ENCODE measurements at places on chromosomes 5 and 9.

- no peak for DNase-seq
Observed at GRCh38 chr5:145586661-145587307, 248.4 kb downstream of the PRELID2 start.

- no peak for DNase-seq
Observed at GRCh38 chr5:137144656-137145055, 354.5 kb downstream of the SPOCK1 start.

DNA sequence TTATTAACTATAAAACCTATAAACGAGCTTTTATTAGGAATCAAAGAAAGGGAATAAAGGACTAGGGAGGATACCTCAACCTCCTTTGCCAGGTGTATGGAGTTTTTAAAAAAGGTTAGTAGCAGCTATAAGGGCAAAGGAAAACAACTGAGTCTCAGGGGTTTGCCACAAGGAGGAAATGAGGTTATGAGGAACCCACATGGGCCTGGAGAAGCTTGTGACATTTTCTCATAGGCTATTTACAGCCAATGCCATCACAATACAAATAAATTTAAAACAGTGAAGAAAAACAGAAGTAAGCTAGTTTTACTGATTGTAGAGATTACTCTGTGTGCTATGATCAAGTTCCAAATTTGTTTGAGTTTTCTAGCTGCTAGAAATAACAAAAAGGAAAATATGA lies 92.6 kb downstream of the CDKN2A start:
- no peak for DNase-seq

- DNase-seq = no peak
Observed at GRCh38 chr9:22469928-22470544, 23.4 kb downstream of the DMRTA1 start.

DNA sequence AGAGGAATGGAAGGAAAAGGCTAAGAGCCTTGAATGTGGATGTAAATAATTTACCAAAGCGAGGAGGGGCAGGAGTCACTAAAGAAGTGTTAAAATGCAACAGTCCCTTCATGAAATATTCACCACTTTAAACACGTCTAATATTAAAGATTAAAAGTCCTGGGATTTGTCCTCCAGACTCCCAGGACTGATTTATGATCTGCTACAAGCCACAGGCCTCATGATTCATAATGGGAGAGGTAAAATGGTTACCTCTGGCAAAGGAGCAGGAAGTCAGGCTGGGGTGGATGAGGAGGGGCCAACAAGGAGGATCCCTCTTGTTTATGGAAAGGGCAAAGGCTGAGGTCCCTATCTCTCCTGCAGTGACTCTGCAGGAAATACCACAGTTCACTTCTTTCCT lies 292.4 kb downstream of the TRIM32 start:
- peak; percentile 2 for DNase-seq

DNA sequence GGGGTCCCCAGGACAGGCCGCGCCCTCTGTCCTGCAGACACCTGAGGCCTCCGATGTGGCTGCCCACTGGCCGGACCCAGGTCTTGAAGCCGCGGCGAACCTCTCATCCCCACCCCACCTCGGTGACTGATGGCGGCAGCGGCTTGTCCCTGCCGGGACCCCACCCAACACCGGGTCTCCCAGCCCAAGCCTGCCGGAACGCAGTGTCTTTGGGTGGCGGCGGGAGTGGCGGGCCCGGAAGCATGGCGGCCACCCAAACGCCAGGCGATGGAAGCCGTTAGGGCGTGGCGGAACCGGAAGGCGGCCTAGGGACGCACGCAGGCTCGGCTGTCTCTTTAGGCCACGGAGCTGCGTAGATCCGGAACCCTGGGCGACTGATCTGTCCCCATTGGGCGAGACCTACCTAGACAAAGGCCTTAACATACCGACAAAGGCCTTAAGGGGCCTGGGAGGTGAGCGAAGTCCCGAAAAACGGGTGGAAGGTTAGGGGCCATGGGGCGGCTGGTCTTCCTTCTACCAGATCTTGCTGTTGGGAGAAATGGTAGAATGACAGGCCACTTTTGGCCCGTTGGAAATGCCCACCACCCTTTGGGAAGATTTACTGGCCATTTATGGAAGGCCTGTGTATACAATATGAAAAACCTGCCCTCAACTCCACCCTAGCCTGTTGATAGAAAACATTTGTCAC lies 94.6 kb upstream of the SMC2 start:
- no peak for DNase-seq

DNA sequence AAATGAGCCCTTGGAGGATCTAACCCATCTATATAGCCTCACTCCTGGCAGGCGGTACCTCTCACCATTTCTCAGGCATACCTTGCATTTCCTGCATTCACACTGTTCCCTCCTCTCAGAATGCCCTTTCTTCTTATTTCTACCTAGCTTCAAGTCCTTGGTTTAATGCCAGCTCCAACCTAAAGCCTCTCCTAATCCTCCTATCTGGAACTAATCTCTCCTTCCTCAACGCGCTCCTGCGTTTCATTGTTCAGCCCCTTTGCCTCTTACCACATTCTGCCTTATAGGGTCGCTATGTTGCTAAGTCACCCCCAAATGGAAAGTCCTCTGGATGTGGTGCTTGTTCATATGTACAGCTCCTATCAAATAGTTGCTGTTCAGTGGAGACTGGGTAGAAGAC lies 288.5 kb upstream of the TUT7 start:
- no peak for DNase-seq

- DNase-seq = no peak
Observed at GRCh38 chr5:97554977-97555643, 372.1 kb upstream of the RIOK2 start.

DNA sequence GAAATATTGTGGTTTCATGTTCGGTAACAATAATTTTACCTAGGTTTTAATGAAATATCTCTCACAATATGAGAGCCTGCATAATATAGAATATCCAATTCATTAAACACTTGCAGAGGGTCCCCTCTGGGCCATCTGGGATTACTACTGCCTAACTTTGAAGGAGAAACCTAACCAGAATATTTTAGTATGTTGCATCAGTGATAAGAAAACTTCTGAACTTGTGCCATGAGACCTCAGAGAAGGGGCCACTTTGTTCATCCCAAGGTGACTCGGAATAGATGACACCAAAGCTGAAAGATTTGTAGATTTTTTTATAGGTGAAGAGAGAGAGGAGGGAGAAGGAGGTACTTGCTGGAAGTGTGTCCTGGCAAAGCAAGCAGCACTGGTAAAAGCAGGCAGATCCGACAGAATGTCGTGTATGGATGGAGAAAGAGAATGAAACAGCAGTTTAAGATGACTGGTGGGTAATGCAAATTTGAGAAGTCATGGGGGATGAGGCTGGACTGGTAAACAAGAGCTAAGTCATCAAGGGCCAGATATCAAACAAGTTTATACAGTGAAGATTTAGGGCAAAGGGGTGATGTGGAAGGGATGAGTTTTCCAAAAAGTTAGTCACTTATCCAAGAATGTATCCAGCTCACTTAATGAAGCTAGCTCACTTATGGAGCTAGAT lies 372.3 kb downstream of the ADGRV1 start:
- no peak for DNase-seq

DNA sequence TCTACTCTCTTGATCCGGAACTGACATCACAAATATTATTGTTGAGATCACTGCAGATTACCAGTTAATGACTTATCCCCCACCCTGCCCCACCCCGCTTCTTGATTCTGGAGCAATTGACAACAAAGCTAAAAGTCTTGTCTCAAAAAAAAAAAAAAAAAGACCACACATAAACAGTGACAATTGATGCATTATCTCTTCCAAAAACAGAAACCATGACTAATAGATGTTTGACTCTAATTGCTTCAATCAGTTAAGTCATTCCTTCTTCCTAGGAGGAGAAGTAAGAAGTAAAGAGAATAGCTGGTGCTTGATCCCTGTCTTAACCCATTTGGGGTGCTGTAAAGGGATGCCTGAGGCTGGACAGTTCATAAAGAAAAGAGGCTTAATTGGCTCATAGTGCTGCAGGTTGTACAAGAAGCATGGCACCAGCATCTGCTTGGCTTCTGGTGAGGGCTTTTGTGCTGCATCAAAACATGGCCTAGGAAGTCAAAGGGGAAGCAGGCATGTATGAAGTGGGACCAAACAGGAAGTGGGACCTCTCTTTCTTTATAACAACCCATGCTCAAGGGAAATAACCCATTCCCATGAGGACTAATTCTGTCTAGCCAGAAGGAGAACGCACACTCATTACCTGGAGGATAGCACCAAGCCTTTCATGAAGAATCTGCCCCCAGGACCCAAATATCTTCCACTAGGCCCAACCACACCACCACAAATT lies 158.7 kb downstream of the TMEM167A start:
- DNase-seq = no peak

All from iPS DF 19.7 (cell line).